Fibroblast of lung (primary cell): ENCODE measurements at places on chromosomes 3 and 15. TPM values are rescaled to one million over a fixed set of nuclear protein-coding genes. Genes with fewer than 3 reads are reported as not detected.

ADPGK gene
- 62.2 and 66.1 TPM in 2 replicates for polyA plus RNA-seq

PP2D1 gene
- not detected in 2 replicates for polyA plus RNA-seq

LRRC3B gene
- polyA plus RNA-seq = not detected in 2 replicates

ADAMTSL3 gene
- 0.12 and 0.14 TPM in 2 replicates for polyA plus RNA-seq

PLA1A gene
- polyA plus RNA-seq = not detected in 2 replicates

RTP1 gene
- polyA plus RNA-seq = not detected in 2 replicates
